T-helper 9 cell (primary cell): ENCODE measurements at places on chromosomes 1 and 21.

GRCh38 chr1:200275415-200275814 is 134.4 kb downstream of the ZNF281 start:
- DNase-seq, result no peak

GRCh38 chr21:32181457-32181856 is 97.4 kb downstream of the MIS18A start:
- no peak for DNase-seq

- no peak for DNase-seq
These were observed 70.3 kb upstream of the CAMK1G start for GRCh38 chr1:209513226-209513625.

GRCh38 chr1:20376171-20376570 is 85.5 kb downstream of the VWA5B1 start:
- DNase-seq, result no peak

- DNase-seq, result no peak
These were observed 1.5 kb upstream of the RGS1 start for GRCh38 chr1:192574073-192574472.

DNA sequence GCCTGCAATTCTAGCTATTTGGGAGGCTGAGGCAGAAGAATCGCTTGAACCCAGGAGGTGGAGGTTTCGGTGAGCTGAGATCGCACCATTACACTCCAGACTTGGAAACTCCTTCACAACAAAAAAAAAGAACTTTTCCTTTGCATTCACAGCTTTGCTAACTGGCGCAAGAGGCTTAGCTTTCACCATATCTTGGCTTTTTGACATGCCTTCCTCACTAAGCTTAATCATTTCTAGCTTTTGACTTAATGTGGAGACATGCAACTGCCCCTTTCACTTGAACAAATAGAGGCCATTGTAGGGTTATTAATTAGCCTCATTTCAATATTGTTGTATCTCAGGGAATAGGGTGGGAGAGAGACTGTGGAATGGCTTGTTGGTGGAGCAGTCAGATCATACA is 8.7 kb downstream of the KPNA6 start:
- no peak for DNase-seq

DNA sequence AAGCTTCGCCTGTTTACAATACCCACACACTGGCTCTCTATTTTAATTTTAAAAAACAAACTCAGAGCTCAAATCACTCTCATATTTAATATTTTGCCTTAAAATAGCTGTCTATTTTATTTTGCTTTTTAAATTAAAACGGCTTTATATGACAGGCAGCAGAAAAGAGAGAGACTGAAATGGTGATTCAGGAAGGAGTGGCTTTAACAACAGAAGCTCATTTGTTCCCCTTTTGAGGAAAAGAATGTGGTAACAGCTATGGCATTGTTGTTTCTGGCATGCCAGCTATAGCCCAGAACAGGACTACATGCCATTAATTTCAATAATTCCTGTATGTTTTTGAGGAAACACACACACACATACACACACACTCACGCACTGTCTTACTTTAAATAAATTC is 234.2 kb upstream of the PTBP2 start:
- no peak for DNase-seq

DNA sequence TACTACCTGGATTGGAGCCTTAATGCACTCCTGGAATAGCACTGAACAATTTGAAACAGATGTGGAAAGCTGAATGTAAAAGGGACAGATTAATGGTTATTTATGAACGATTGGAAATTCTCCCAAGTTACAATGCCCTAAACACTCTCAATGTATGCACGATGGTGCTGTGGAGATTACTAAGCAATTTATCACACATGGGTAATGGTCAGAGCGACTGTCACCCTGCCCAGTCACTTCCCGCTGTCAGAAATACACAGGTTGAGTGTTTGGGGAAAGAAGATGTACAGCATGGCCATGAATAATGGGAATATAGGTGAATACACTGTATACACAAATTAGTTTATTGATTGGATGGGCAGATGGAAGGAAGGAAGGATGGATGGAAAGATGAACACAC is 342.4 kb downstream of the VAV3 start:
- DNase-seq, result no peak
